Activated CD4-positive, CD25-positive, alpha-beta regulatory T cell treated with anti-CD3 and anti-CD28 coated beads, Interleukin-2, amount 50 U/mL, for 24 hours (primary cell): ENCODE measurements at places on chromosomes 3 and 15.
A peak's percentile ranks its signal among the peaks of the same experiment; 100 is the strongest.

DNA sequence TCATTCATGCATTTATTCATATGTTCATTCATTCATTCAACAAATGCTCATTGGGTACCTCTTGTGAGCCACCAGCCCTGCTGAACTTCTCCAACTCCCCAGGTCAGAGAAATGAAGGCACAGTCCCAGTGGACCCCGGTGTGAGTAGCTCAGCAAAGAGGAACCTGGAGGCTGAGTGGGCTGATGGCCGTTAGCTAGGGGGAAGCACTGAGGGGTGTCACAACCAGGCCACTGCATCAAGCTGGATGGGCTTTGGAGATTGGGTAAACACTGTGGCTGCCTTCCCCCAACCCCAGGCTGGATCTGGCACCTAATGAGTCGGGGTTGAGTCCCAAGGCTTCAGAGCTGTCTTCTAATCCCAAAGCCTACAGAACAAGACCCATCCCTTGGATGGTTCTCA is 12.1 kb upstream of the ALAS1 start:
- no peak for ATAC-seq

- no peak for ATAC-seq
Observed at GRCh38 chr3:124520970-124521369, 209.3 kb upstream of the UMPS start.

DNA sequence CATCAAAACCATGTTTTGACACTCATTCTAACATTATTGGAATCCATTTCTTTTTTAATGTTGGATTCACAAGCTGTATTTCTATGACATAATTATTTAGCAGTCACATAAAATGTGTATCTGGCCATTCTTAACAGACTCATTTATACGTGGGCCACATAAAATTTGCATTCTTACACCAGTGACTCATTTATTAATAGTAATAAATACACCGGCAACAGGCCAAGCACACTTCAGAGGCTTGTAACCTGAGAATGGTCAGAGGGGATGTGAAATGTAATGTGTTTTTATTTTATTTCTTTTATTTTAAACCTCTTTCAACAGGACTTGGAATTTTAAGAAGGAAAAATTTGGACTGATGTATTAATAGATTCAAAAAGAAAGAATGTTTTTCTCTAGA is 384.9 kb upstream of the RARB start:
- no peak for ATAC-seq

DNA sequence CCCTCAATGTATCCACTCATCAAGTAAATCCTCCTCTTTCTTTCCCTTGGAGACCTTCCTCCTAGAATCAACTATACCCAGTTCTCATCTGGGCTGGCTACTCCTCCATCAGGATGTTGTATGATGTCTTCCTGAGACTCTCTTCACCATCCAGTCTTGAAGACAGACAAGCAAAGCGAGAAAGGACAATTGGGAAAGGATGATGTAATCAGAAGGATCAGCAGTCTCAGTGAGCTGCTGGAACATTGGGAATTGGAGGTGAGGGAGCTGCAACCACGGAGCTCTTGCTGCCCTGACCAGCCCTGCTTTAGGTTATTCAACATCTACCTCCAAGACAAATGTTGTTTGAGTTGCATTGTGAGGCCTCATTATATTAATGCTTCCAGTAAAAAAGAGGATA is 48.0 kb upstream of the UBP1 start:
- ATAC-seq: no peak

DNA sequence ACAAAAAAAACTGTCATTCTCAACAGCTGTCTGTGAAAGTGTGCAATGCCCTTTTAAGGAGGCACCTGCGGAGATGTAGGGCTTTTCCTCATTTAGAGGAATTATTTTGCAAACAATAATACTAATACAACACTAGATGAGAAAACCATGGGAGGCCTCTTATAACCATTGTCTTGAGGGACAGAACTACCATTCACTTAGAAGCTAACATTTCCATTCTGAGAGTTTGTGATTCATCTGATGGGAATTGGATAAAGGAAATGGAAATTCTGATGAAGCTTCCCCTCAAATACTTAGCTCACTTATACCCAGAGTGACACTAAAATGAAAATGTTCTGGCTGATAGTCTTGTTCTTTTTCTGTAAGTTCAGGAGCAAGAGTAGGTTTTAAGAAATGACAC is 147.7 kb downstream of the CADPS start:
- no peak for ATAC-seq

GRCh38 chr3:11339541-11339940 is 67.3 kb downstream of the ATG7 start:
- ATAC-seq: no peak

GRCh38 chr3:155244216-155244615 is 49.3 kb downstream of the STRIT1 start:
- no peak for ATAC-seq

DNA sequence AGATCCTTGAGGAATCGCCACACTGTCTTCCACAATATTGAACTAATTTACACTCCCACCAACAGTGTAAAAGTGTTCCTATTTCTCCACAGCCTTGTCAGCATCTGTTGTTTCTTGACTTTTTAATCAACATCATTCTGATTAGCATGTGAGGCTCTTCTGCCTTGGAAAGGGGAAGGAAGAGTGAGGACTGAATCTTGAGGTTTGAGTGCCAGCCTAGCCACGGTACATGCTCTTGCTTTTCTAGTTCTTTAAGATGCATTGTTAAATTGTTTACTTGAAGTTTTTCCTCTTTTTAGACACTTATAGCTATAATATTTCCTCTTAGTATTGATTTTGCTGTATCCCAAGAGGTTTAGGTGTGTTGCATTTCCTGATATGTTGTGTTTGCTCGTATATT is 596.1 kb downstream of the OTOL1 start:
- ATAC-seq: no peak

DNA sequence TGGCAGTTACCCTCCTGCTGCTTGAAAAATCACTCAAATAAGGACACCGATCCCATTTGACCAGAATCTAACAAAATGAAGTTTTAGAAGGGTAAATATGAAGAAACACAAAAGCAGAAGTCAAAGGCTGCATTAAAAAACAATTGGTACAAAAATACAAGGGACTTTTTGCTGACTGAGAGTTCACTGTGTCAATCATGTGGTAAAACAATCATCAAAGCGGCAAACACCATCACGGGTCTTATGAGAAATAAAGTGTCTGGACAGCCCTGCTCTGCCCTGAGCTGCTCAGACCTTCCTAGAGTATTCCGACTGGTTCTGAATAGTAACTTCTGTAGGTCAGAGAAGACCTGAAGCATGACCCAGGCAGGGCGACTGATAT is 137.2 kb upstream of the RAD18 start:
- ATAC-seq: no peak

- ATAC-seq: peak; percentile 86
Observed at GRCh38 chr3:196159952-196160804, 51.0 kb downstream of the ZDHHC19 start.

GRCh38 chr3:148951599-148952361 is 39.6 kb upstream of the GYG1 start:
- ATAC-seq: no peak

GRCh38 chr15:82044373-82045178 is 1.2 kb downstream of the MEX3B start:
- no peak for ATAC-seq

DNA sequence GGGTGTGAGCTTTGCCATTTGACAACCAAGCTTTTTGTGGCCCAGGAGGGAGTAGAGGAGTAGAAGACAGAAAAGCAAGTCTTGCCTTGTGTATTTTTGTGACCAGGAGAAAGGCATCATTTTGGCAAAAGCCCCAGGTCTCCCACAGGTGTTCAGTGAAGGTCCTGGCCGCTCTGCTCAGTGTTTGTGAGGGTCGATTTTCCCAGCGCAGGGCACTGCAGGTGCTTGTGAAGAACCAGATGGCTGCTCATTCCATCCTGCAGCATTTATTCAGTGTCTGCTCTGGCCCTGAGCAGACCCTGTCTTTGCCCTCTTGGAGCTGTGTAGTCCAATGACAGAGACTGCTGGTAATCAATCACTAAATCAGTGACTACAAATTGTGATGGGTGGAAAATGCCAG is 19.5 kb downstream of the TRAK1 start:
- ATAC-seq: no peak

GRCh38 chr3:113274425-113275257 is 63.3 kb downstream of the BOC start:
- ATAC-seq: no peak

DNA sequence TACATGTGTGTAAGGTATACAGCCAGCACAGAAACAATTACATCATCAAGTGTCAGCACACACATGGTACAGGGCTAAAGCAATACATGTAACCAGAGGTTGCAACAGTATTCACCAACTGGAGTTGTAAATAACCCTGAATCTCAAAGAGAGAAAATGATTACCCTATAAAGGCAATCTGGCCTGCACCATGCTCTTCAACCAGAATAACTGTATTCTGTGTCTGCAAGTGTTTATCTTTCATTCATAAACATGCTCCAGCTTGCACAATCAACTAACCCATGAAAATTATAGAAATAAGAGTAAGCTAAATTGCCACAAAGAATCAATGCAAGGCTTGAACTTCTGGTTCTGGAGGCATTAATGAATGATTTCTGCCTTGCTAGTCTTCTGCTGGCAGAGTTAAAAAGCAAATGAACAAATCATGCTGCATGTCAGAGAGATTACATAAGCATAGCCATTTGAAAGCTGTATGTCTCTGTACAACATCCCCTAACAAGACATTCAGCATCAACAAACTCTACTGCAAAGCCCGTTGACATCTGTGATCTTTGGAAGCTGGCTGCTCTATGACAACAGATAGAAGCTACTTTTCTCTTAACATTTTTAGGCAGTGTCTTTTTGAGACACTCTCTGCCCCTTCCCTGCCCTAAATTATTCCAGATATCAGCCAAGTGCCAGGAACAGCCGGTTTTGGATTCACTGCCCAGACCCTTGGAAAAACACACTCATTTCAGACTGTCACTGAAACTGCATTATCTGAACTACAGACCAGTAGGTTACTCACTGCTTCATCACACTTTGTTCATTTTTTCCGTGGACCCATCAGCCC is 871.0 kb downstream of the OTOL1 start:
- no peak for ATAC-seq

GRCh38 chr15:89433686-89434085 is 62.7 kb downstream of the RHCG start:
- ATAC-seq: no peak

DNA sequence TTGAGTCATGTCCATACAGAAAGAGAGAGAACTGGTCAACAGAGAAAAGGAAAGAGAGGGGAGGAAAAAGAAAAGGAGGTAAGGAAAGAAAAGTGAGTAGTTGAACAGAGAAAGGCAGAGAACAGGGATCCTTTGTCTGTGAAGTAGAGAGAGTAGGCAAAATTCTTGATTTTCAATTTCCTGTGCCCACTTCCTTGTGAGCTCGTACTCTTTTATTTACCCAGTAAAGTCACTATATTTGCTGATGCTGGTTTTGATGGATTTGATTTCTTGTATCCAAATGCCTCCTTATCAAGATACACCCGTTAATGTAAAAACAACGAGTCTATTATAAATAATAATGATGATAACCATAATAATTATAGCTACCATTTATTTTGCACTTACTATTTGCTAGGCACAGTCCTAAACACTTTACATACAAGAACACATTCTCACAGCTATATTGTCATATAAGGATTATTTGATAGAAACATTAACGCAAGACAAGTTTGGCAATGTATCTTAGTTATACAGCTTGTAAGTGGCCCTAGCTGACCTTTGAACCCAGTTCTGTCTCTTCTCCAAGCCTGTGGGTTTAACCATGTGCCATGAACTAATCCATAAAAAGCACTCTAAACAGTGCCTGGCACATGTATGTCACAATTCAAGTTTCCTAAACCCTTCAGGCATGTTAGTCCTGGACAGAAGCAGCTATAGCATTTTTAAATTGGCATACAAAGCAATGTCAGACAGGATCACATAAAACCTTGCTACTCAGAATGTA is 6.7 kb upstream of the P2RY1 start:
- no peak for ATAC-seq

DNA sequence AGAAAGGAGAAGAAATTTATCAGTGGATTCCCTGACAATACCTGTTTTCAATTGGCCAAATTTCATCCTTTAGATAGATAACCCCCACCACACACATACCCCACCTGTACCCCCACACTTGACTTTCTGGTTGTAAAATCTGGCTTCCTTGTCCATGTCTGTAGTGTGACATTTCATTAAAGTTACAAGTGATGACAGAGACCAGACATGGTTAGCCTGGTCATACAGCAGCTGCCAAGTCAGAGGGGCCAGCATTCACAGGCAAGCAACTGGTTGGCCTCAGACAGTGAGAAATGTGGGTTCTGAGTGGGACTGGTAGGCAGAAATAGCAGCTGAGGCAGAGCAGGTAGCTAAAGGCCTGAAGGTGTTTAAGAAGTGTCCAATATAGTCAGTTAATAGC is 238.6 kb upstream of the SOX14 start:
- ATAC-seq: no peak

GRCh38 chr15:30073915-30074314 is 8.8 kb upstream of the GOLGA8J start:
- no peak for ATAC-seq

- ATAC-seq: no peak
Observed at GRCh38 chr3:184742676-184743135, 30.8 kb upstream of the MAGEF1 start.

- ATAC-seq: no peak
Observed at GRCh38 chr3:77319711-77320110, 279.8 kb downstream of the ROBO2 start.

- ATAC-seq: no peak
Observed at GRCh38 chr3:8278448-8278847, 223.2 kb upstream of the LMCD1 start.

GRCh38 chr15:41633609-41634008 is 26.6 kb upstream of the MGA start:
- no peak for ATAC-seq

- ATAC-seq: no peak
Observed at GRCh38 chr15:53218666-53219580, 428.8 kb upstream of the ONECUT1 start.

DNA sequence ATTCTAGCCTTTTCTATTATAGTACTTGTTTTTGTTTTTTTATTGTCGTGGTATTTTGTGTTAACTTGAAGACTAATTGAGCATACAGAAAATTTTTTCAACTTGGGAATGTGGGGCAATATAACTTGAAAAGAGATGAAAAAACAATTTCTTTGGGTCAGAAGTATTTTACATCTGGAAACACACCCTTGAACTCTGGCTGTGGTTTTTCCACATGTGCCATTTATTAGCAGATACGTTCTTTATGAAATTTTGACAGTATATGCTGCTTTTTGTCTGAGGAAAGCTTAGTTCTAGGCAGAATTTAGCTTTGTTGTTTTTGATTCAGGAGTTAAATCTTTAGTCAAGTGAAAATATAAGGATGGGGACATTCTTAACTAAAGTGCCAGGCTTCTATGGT is 44.7 kb downstream of the TCF12 start:
- ATAC-seq: no peak

- no peak for ATAC-seq
Observed at GRCh38 chr3:31289584-31289983, 243.1 kb upstream of the STT3B start.

DNA sequence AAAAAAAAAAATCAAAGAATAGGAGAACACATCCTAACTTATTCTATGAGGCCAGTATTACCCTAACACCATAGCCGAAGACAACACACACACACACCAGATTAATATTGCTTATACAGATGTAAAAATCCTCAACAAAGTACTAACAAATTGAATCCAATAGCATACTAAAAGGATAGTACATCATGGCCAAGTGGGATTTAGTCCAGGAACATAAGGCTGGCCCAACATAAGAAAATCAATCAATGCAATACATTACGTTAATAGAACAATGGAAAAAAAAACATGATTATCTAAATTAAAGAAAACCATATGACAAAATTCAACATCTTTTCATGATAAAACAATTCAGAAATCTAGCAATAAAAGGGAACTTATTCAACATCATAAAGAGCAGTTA is 79.1 kb downstream of the ADAMTS9 start:
- no peak for ATAC-seq
